ENCODE measurements at places on chromosomes 7 and 10.

DNA sequence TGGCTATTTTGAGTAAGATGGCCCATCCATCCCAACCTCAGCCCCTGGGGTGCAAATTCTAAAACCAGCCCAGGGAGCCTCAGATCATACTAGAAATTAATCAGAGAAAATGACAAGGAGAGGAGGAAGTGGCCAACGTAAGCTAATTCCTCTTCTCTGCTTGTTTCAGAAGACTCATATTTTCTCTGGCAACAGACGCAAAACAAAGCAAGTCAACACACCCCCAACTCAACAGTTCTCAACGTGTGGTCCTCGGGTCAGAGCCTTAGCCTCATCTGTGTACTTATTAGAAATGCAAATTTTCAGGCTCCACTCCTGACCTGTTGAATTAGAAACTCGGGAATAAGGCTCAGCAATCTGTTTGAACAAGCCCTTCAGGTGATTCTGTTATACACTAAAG is 413.9 kb upstream of the AUTS2 start:
- no peak for DNase-seq

- no peak for DNase-seq
Observed at GRCh38 chr10:99782447-99783286, at the start of gene ABCC2. Gene ABCC2, plus strand, starts transcription at chr10:99782640. Its CDS starts 205 bp downstream, at chr10:99782845.

GRCh38 chr10:43702213-43702935 is 53.7 kb upstream of the ZNF32 start:
- DNase-seq, result no peak

- DNase-seq, result no peak
Observed at GRCh38 chr7:106139265-106140251, 27.4 kb upstream of the SYPL1 start.

- peak; percentile 48 for DNase-seq
Observed at GRCh38 chr7:92631067-92631849, 41.1 kb upstream of the FAM133B start.

GRCh38 chr7:131288450-131288849 is 39.2 kb upstream of the MKLN1 start:
- DNase-seq, result no peak

DNA sequence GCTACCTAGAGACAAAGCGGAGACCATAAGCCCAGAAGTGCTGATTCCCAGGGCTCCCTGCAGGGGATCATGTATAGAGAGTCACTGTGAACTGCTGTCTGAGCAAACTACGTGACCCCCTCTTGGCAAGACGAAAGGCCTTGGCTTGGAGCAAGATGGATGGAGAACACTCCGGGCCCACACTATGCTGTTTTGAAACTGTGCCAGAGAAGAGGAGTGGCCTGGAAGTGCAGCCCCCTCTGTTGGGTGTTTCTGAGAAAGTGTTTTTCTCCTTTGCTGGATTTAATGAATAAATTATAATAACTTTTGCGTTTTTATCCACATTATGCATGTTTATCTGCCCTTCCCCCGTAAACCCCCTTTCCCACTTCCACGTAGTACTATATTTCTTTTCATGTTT is 639.3 kb upstream of the GALNT17 start:
- DNase-seq, result no peak

GRCh38 chr10:119281581-119282071 is 74.3 kb downstream of the GRK5 start:
- no peak for DNase-seq

GRCh38 chr10:91665842-91666241 is 33.0 kb upstream of the PPP1R3C start:
- no peak for DNase-seq

- no peak for DNase-seq
Observed at GRCh38 chr10:72329290-72330068, 25.2 kb downstream of the DNAJB12 start.

All from stimulated activated CD4-positive, alpha-beta T cell treated with anti-CD3 and anti-CD28 coated beads, Interleukin-1b, Interleukin-23, amount 100 ng/mL, for 24 hours (primary cell).